ENCODE measurements at places on chromosomes 7 and 10. TPM values are rescaled to one million over a fixed set of nuclear protein-coding genes. Genes with fewer than 3 reads are reported as not detected.

The SLC26A3 gene
- total RNA-seq = not detected

The NPC1L1 gene
- 2.2 TPM for total RNA-seq

The WEE2 gene
- not detected for total RNA-seq

The SEMA4G gene
- 4.3 TPM for total RNA-seq

The GET4 gene
- total RNA-seq = 26.9 TPM

The TMEM236 gene
- total RNA-seq = 2.0 TPM

The SLC26A5 gene
- not detected for total RNA-seq

The VWDE gene
- 0.14 TPM for total RNA-seq
